Fibroblast of villous mesenchyme (primary cell): ENCODE measurements at places on chromosomes 4 and X. TPM values are rescaled to one million over a fixed set of nuclear protein-coding genes. Genes with fewer than 3 reads are reported as not detected.

Gene TMEM150C
- under 0.01 and 0.43 TPM in 2 replicates for total RNA-seq

Gene TLL1
- total RNA-seq, result 2.6 and 19.0 TPM in 2 replicates

Gene ASB9
- total RNA-seq, result 0.64 and 2.6 TPM in 2 replicates

Gene CASP3
- total RNA-seq, result 35.4 and 110 TPM in 2 replicates

Gene ARAP2
- total RNA-seq, result 4.8 and 11.2 TPM in 2 replicates

- no peak for DNase-seq
These were observed 81.3 kb downstream of the FAM53A start for GRCh38 chr4:1602655-1603412.

GRCh38 chrX:28589046-28589445, 1.8 kb downstream of the IL1RAPL1 start:
- DNase-seq, result no peak

GRCh38 chrX:141668371-141668770, 30.2 kb downstream of the SPANXD start:
- DNase-seq, result no peak

- peak; percentile 75 for DNase-seq
These were observed 506.1 kb downstream of the RPA4 start for GRCh38 chrX:97389761-97390192.
